ENCODE measurements at places on chromosomes 1 and 21. TPM values are rescaled to one million over a fixed set of nuclear protein-coding genes. Genes with fewer than 3 reads are reported as not detected.
A peak's percentile ranks its signal among the peaks of the same experiment; 100 is the strongest.

DNA sequence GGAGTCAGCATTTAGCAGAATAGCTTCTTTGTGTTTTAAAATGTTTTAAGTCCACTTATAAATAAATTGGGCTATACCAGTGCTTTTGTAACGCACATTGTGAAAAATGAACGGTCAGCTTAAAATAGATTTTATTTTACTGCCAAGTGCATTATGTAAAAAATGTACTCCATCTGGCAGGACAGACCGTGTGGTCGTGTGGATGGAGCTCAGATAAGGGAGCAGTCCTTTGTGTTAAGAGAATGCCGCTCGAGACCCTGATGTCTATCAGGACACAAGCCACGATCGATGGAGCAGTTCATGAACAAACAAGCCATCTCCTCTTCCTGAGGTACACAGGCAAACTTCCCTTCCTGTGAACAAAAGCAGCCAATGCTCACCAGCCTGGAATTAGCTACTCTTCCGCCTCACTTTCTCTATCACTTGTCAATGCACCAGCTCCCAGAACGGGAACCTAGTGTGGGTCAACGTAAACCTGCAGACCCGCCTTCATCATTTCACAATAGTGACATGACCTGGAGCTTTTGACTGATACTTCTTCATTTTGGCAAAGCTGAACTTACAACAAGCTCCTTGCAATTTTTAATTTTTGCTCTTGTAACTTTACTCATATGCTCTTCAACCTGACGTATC lies 243.5 kb downstream of the TGFB2 start:
- H3K36me3 ChIP-seq, result peaks cover 4% of the 10 kb centered on the region
- DNase-seq, result no peak
- no peak overlapping the region for H3K4me3 ChIP-seq
- no peak overlapping the region for H3K27ac ChIP-seq
- H3K4me1 ChIP-seq, result peaks cover 24% of the 10 kb centered on the region

GRCh38 chr21:44749116-44749758 lies 37.9 kb upstream of the TSPEAR start:
- H3K36me3 ChIP-seq, result no peaks in the 10 kb centered on the region
- no peak overlapping the region for H3K4me3 ChIP-seq
- no peaks in the 10 kb centered on the region for H3K27me3 ChIP-seq
- peaks cover 12% of the 10 kb centered on the region for H3K4me1 ChIP-seq
- DNase-seq, result no peak
- no peak overlapping the region for H3K27ac ChIP-seq

HLX gene
- 1.8 TPM for total RNA-seq

- H3K27me3 ChIP-seq, result no peaks in the 10 kb centered on the region
- no peak for DNase-seq
- H3K4me1 ChIP-seq, result peaks cover 3% of the 10 kb centered on the region
- no peak overlapping the region for H3K4me3 ChIP-seq
- no peaks in the 10 kb centered on the region for H3K36me3 ChIP-seq
Observed at GRCh38 chr1:230120289-230120920, 53.4 kb downstream of the GALNT2 start.

MAP3K21 gene
- 19.1 TPM for total RNA-seq

DNA sequence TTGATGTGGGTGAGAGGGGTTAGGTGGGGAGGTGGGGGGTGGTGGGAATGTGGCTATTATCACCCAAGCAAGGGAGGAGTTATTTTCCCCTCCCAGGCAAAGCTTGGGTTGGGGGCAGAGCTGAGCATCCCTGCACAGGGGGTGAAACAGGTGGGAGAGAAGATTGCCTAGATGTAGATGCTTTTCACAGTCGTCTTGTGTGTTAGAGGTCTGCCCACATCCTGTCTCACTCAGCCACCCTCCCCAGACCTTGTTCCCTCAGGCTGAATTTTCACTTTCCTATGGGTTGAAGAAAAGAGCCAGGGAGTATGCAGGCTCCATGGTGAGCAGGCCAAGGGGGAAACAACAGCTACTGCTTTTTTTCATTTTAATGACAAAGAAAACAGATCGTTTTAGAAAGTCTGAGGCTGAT lies 223.5 kb downstream of the KIF26B start:
- H3K36me3 ChIP-seq, result no peaks in the 10 kb centered on the region
- no peak overlapping the region for H3K27ac ChIP-seq
- no peak overlapping the region for H3K4me3 ChIP-seq
- H3K4me1 ChIP-seq, result peaks cover 3% of the 10 kb centered on the region
- DNase-seq, result no peak
- 0 out of 2 replicates have a peak, but pooled peaks cover under 1% of the 10 kb centered on the region for H3K27me3 ChIP-seq

DNA sequence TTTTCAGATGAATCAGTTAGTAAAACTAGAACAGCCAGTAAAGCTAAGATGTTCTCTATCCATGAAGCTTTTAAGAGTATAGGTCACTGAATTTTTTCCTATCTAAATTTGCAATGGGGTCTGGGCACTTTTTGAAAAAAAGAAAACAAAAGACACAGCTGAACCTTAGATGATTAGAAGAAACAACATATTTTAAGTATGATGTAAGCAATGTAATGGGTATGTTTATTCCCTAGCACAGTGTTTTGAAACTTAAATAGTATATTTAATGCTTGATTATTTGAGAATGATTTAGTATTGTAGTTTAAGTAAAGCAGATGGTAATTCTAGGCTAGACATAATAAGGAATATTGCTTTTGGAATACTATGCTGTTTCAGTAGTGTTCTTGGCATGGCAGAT lies 36.2 kb downstream of the KCTD3 start:
- peaks cover 11% of the 10 kb centered on the region for H3K36me3 ChIP-seq
- H3K4me1 ChIP-seq, result no peaks in the 10 kb centered on the region
- no peak for DNase-seq
- H3K4me3 ChIP-seq, result no peak overlapping the region
- no peak overlapping the region for H3K27ac ChIP-seq

COQ8A gene
- total RNA-seq, result 35.3 TPM

GRCh38 chr1:172533513-172534151 lies 682 bp downstream of the SUCO start:
- no peaks in the 10 kb centered on the region for H3K27me3 ChIP-seq
- peaks cover 18% of the 10 kb centered on the region for H3K4me1 ChIP-seq
- no peak for DNase-seq
- no peaks in the 10 kb centered on the region for H3K36me3 ChIP-seq

DNA sequence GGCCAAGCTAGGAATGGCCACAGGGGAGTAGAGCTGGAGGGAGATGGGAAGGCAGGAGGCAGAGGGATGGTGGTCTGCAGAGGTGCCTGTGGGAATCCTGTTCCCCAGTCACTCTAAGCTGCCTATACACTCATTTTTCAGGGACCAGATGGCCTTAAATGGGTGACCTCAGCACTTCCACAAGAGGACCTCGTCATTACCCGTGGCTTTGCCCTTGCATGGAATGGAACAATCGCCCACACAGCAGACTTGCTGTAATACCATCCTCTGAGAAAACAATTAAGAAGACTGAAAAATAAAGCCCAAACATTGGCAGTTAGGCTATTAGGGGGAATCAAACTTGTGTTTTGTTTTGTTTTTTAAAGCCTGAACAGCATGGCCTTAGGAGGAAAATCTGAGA lies 12.9 kb upstream of the TNN start:
- no peak for DNase-seq
- H3K27ac ChIP-seq, result no peak overlapping the region
- H3K4me1 ChIP-seq, result no peaks in the 10 kb centered on the region
- peaks cover 13% of the 10 kb centered on the region for H3K27me3 ChIP-seq
- H3K36me3 ChIP-seq, result no peaks in the 10 kb centered on the region
- H3K4me3 ChIP-seq, result no peak overlapping the region

DNA sequence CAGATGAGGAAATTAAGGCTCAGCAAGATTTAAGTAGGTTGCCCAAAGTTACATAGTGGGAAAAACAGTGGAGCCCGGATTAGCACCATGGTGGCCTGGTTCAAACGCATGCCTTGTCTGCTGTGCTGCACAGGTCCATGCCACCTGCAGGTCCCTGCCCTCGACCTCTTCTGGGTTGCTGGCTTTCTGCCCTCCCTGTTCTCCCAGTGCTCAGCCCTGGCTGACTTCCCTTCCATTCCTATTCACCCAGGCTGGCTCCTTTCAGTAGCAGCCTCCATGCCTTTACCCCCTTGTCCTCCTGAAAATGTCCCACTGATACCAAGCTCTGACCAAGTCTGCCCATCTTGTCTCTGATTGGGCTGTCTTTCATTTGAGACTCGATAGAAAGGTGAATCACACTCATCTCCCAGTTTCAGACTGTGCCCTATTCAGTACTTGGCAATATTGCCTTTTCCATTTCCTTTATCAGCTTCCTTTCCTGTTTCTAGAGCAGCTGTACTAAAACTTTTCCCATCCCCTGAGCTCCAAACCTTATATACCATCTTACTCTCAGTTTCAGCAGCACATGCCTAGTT lies 75.8 kb downstream of the ST3GAL3 start:
- peak overlapping the region; percentile 59 for H3K27ac ChIP-seq
- no peak for DNase-seq
- H3K27me3 ChIP-seq, result no peaks in the 10 kb centered on the region
- H3K36me3 ChIP-seq, result no peaks in the 10 kb centered on the region
- H3K4me3 ChIP-seq, result no peak overlapping the region
- peaks cover 54% of the 10 kb centered on the region for H3K4me1 ChIP-seq

- no peaks in the 10 kb centered on the region for H3K27me3 ChIP-seq
- no peak overlapping the region for H3K27ac ChIP-seq
- no peaks in the 10 kb centered on the region for H3K36me3 ChIP-seq
Observed at GRCh38 chr1:229619002-229619401, 6.9 kb downstream of the TAF5L start.

AMY1B gene
- not detected for total RNA-seq

DNA sequence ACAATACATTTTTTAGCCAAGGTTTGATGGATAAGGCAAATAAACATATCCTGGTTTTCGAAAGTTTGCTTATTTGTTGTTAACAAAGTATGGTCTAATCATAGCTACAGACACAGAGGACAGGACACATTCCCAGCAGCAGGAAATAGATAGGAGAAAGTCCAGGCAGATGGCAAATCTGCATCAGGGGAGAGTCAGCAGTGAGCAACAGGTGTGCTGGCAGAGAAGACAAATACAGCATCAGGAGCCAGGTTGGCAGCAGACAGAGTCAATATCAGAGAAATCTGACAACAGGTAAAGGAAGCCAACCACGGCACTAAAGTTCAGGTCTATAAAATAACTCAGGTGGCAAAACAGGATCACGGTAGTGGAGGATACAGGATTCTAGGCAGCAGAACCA lies 210.7 kb upstream of the PTBP2 start:
- no peaks in the 10 kb centered on the region for H3K4me1 ChIP-seq
- H3K36me3 ChIP-seq, result no peaks in the 10 kb centered on the region

DNA sequence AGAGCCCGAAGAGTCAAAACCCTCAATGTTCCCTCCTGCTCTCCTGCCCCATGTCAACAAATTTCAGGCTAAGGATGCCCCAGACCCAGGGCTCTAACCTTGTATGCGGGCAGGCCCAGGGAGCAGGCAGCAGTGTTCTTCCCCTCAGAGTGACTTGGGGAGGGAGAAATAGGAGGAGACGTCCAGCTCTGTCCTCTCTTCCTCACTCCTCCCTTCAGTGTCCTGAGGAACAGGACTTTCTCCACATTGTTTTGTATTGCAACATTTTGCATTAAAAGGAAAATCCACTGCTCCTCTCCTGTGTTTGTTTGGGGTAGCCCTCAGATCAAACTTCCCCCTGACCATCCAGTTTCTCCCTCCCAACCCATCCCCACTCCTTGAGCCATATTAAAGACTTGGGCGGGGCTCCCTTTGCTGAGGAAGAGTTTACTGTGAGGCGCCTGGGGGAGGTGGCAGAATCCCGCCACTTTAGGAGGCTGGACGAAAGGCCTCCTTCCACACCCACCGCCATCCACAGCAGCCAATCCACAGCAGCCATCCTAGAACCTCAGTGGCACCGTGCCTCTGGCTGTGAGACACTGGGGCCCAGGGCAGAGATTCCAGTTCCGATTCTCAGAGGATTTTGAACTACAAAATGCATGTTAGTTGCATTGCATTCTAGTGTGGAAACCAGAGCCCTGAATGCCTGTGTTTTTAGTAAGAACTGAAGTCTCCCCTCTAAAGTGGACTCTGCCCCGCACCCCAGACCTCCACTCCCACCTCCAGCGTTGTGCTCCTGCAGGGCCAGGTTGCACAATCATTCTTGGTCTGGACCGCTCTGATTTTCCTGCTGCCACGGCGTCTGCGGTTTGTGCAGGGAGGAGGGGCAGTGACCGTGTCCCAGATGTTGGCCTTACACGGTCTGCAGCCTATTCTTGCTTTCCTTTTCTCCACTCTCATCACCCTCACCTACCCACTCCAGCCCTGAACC lies 3.0 kb downstream of the OLFML3 start:
- no peak overlapping the region for H3K27ac ChIP-seq
- no peak for DNase-seq
- peaks cover 7% of the 10 kb centered on the region for H3K4me1 ChIP-seq
- H3K36me3 ChIP-seq, result no peaks in the 10 kb centered on the region

DNA sequence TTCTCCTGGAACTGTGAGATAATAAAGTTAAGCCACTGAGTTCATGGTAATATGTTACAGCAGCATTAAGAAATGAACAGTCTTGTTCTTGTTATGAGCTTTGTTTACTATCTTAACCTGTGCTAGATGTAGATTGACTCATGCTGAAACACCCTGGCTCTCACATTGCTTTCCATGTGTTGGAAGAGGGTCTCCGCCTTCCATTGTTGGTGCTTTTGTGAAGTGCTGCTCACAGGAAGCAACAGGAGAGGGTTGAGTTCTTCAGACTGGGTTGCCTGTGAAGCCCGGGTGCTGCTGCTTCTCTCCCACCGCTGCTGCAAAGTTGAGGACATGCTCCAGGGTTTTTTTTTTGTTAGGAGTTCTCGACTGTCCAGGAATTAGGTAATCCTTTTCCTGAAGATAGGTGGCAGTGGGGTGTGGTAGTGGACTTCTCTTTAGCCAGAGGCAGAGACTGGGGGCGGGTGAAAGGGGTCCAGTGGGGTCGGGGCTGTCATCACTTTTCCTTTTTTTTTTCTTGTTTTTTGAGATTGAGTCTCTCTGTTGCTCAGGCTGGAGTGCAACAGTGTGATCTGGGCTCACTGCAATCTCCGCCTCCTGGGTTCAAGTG lies 28.7 kb upstream of the HMGN1 start:
- no peak for DNase-seq
- H3K27ac ChIP-seq, result no peak overlapping the region
- H3K4me3 ChIP-seq, result no peak overlapping the region
- H3K36me3 ChIP-seq, result no peaks in the 10 kb centered on the region
- H3K4me1 ChIP-seq, result peaks cover 10% of the 10 kb centered on the region
- H3K27me3 ChIP-seq, result no peaks in the 10 kb centered on the region

LYPD8 gene
- not detected for total RNA-seq

GRCh38 chr21:34886240-34887104 lies 162.6 kb downstream of the RUNX1 start:
- H3K4me3 ChIP-seq, result peak overlapping the region; percentile 81
- H3K27ac ChIP-seq, result peak overlapping the region; percentile 70
- peaks cover 34% of the 10 kb centered on the region for H3K4me1 ChIP-seq
- H3K36me3 ChIP-seq, result no peaks in the 10 kb centered on the region

GRCh38 chr1:15191267-15191666 lies 37.7 kb downstream of the TMEM51 start:
- peaks cover 25% of the 10 kb centered on the region for H3K4me1 ChIP-seq
- no peak for DNase-seq

- no peaks in the 10 kb centered on the region for H3K4me1 ChIP-seq
- DNase-seq, result no peak
- peaks cover 19% of the 10 kb centered on the region for H3K27me3 ChIP-seq
- no peaks in the 10 kb centered on the region for H3K36me3 ChIP-seq
Observed at GRCh38 chr21:44499211-44499560, 40.8 kb downstream of the KRTAP10-1 start.

Measured in HCT116 (cell line).